Nephron progenitor cell (in vitro differentiated cells): ENCODE measurements at places on chromosomes 1 and 21.

- DNase-seq: no peak
Measured at GRCh38 chr1:226474443-226475141, 66.7 kb upstream of the PARP1 start.

GRCh38 chr1:172657586-172657985 is 1.3 kb upstream of the FASLG start:
- no peak for DNase-seq

DNA sequence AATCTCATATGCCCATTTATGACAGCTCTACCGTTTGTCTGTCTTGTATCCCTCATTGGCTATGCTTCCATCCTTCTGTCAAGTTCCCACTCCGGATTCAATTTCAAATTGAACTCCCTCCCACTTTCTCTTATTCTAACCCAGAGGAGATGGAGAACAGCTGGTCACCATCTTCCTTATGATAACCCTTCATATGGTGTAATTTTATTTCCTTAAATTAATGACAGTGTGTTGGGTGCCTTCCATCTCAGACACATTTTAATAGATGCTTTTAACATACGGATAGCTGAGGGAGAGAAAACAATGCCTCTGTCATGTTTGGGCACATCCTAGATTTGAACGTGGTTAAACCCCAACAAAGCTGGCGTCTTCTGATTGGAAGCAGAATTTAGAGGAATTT is 103.0 kb upstream of the PLXNA2 start:
- no peak for DNase-seq

GRCh38 chr1:100400404-100400803 is 48.1 kb downstream of the CDC14A start:
- no peak for DNase-seq

- no peak for DNase-seq
Measured at GRCh38 chr1:26121854-26122773, 10.5 kb downstream of the PDIK1L start.

DNA sequence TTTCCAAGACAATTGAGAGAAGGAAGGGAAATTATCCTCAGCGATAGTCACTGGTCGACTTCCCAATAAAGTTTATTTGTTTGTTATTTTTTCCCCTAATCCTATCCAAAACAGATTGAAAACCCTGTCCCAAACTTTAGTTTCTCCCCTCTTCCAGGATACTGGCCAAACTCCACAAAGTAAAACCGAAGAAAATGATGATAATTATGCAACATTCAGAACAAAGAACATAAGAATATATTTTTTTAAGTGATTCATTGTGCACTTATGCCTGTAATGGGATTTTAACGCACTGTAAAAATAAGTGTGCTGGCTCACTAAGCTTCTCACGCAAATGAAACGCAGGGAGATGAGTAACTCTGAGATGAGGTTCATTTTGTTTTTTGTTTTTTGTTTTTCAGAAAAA is 6.0 kb downstream of the GLIS1 start:
- no peak for DNase-seq

DNA sequence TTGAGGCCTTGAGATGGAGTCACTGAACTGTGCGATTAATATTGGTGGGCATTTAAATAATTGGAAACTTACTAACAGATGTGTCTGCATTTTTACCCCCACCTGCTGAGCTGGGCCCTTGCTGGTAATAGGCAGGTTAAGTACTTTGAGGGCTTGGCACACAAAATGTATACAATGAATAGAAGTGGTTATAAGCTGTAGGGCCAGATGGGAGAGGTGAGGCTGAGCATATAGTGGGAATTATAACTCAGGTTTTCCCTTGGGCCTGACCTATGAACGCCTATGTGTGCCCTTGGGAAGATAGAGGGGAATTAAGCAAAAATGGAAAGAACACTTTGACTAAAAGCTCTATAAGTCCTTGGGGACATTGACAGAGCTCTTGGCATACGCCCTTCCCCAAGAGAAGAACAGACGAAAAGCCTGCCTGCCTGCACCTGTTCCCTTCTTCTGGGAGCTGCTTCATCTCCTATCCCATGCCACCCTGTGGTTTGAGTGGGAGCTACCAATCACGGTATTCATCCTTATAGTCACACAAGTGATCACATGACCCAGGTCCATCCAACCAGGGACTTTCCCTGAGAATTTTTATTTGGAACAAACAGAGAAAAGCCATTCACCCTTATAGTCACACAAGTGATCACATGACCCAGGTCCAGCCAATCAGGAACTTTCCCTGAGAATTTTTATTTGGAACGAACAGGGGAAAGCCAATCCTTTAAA is 260.7 kb upstream of the CSF3R start:
- no peak for DNase-seq

DNA sequence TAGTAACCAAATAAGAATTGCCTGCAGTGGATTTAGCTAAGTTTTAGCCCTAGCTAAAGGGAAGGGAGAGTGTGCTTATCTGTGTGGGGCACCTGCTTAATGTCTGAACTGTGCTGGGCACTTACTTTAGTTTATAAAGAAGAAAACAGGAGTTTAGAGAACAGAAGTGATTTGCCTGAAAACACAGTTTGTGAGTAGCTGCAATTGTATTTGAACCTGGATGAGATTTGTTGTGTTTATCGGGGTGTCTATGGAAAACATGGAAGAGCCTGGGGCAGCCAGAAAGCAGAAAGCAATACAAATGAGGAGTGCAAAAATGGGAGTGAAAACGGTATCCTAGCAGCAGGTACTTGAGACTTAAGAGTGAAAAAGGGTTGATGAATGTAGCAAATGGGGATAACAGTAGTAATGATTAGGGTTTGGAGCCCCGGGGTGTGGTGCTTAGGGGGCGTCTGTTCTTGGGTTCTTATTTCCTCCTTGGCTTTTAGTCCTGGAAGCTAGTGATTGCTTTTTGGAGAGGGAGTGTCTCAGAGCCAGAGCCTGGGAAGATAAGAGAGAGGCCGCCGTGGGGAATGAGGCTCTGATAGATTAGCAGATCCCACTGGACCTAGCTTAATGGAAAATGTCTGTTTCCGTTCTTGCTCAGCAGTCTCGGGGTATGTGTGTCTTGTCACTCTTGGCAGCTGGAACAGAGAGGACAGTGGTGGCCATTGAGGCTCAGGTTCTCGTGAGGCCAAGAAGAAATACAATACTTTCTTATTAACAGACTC is 5.6 kb downstream of the PRCC start:
- no peak for DNase-seq

DNA sequence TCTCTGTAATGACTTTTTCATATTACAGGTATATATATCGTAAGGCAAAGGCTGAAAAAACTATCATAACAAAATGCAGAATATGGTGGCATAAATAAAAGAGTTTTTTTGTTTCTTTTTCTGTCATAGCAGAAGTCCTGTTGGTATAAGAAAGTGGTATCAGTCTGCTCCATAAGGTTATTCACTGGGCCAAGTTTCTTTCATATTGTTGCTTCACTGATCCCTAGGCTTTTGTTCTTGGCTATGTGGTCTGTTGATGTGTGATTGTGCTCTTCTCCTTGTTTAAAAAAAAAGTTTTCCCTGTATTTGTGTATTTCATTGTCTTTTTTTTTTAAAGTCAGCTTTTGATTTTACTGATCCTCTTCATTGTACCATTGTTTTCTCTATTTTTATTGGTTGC is 26.0 kb downstream of the PTBP2 start:
- DNase-seq: no peak

DNA sequence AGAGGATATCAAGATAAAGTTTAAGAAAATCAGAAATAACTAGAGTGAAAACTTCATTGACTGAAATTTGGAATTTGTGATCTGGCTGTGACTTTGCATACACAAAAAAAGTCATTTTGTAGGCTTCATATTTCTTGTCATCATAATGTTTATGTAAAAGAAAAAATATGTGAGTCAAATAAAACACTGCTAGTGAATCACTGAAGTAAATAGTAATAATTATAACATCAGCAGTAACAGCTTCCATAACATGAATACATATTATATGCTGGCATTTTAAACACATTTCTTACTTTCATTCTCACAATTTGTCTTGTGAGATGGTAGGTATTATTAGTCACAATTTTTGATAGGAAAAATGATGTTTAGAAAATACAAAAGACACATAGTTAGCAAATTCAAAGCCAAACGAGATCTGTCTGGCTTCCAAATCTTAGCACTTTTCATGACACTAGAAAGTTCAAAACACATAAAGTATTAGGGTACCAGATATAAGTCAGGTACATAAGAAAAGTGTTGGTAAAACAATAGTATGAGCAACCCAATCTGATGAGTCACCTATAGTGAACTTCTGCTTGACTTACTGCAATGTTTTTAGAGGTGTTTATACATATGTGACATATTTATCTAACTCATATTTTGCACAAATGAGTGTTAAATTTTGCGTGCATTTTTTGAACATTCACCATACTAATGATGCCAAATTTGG is 241.0 kb upstream of the SNX7 start:
- no peak for DNase-seq

- DNase-seq: peak; percentile 80
Measured at GRCh38 chr1:159188375-159188788, 16.3 kb upstream of the ACKR1 start.

DNA sequence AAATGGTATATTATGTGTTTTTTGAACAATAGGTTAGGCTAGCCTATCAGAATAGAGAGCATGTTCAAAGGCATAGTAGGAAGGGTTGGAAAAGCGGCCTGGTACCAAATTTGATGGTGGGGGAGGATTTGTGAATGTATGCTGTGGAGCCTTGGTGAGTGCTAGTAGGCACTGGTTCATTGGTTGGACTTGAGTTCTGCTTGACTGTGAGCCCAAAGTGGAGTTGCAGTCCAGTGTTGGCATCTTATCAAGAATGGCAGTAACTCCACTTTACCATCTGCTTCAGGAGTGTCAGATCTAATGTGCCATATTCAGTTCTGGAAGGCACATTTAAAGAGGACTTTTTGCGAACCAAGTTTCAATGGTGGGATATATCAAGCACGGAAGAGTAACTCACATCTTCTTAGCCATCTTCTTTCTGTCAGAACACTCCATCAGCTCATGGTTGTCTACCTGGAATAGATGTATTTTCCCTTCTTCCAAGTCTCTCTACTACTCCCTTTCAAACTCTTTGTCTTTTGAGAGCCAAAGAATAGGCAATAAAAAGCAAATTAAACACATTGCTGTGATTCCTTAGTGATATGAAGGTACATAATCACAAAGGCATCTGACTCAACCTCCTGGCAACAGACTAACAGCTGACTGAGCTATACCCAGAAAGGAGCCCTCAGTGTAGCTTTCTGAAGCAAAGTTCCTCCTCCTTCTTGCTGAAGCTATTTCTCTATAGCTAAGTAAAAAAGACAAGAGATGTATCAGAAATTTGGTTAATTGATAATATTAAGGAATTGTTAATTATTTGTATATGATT is 21.7 kb downstream of the LRRC8B start:
- no peak for DNase-seq

- DNase-seq: no peak
Measured at GRCh38 chr1:248783367-248783766, 27.8 kb upstream of the LYPD8 start.

GRCh38 chr1:226132728-226133503 is 53.6 kb downstream of the ACBD3 start:
- no peak for DNase-seq

GRCh38 chr1:230224101-230224960 is 157.3 kb downstream of the GALNT2 start:
- DNase-seq: no peak

- DNase-seq: no peak
Measured at GRCh38 chr1:87956750-87957149, 628.1 kb downstream of the LMO4 start.

DNA sequence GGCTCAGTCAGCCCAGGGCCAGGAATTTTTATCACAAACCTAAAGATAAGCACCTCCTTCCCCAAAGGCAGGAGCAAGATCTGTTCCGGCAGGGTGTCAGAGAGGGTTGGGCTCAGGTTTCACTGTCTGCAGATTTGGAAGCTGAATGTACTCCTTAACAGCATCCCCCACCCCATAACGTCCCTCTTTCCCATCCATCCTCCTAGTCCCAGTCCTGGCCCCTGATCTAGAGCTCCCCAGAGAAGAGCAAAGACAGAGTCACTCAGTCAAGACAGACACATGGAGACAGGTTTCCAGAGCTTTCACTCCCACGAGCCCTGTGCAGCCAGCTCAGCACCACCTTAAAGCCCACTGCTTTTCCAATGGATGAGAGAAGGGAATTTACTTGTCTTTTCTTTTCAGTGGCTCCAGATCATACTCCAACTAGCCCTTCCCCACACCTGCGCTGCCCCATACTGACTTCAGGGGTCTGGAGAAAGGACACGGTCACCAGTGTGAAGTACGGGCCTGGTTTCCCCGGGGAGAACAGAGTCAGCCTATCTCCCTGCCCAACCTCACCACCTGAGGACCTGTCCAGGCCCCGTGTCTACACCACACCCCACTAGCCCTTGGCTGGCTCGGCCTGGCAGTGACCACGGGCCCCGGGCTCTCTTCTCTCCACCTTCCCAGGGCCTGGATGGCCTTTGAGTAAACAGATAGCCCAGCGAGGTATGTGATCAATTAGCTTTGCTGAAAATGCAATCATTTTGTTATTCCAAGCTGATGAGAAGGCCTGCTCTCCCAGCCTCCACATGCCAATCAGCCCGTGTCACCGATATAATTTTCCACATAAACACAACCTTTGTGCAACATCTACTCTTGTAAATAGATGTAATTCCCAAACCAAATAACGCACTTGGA is 249.1 kb downstream of the FOXD2 start:
- no peak for DNase-seq

DNA sequence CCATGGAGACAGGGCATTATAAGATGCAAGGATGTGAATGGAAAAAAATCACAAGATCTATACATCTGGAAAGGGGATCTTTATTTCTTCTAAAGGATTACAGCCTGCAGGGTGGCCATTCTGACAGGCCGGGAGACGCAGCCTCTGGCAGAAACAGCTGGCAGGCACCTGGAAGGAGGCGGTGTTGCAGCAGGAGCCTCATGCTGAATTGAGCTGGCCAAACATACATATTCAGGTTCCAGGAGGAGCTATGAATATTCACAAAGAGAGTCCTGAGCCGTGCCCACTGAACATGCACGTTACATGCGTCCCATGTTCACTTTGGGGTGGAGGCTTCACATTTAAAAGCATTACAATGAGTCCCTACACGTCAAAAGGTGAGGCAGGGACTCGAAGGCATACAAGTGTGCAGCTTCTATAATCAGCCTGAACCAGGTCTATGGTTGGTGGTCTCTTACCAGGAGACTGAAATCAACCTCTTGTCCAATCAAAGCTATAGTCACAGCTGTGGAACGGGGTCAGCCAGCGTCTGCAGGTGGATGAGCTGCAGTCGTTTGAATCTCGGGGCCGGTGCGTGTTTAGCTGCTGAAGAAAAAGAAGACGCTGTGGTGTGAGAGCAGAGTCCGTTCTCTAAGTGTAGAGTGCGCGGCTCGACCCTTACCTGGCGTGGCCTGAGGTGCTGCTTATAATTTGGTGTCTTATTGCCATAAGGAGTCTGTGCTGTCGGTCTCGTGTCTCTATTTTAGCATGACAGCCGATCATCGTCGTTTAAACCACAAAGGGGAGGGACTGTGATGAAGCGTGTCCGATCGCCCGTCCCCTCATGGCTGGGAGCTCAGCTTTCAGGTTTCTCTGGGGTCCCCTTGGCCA is 183.0 kb downstream of the ETS2 start:
- no peak for DNase-seq

- no peak for DNase-seq
Measured at GRCh38 chr1:106954661-106955229, 101.7 kb upstream of the PRMT6 start.

GRCh38 chr1:100523038-100523652 is 14.8 kb upstream of the GPR88 start:
- no peak for DNase-seq

GRCh38 chr21:15848634-15849560 is 119.1 kb downstream of the USP25 start:
- DNase-seq: no peak

- DNase-seq: no peak
Measured at GRCh38 chr1:27402349-27402754, 9.9 kb downstream of the GPR3 start.
